NCI-H774 (cell line): ENCODE measurements at places on chromosomes 1 and 21.

GRCh38 chr1:203182387-203182953 is 4.0 kb downstream of the CHI3L1 start:
- no peak for DNase-seq

GRCh38 chr1:12300706-12301105 is 70.9 kb downstream of the VPS13D start:
- DNase-seq: no peak

DNA sequence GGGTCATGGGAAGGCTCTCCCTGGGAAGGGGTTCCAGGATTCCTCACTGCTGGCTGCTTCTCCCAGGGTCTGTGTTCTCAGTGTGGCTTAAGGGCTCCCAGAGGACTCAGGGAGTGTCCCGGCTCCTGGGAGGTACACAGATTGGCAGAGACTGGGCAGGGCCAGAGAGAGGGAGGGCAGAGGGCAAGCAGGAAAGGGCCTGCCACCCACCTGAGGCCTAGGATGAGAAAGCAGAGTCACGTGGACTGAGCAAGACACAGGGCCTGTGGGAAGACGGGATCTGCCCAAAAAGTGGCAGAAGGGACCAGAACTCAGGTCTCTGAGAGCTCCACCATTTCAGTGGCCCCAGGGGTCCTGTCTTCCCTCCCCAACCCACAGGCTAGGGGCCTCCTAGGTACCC is 871 bp downstream of the SLFNL1 start:
- no peak for DNase-seq

- no peak for DNase-seq
Measured at GRCh38 chr1:74767490-74767889, 34.5 kb downstream of the TYW3 start.

DNA sequence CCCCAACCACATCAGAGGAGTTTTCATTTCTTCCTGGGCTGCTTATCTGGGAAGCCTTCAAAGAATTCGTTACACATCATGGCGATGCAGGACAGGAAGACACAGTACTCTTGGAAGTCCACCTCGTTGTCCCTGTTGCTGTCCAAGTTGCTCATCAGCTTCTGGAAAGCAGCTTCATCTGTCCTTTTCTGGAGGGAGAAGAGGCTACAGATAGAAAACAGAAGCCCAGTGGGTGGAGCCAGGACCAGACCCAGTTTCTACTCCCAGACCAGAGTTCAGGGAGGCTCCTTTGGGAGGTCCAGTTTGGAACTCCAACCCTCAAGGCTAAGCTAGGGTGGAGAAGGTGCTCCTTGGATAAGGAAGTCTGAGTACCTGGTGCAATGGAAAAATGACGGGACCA is 1.9 kb downstream of the S100A4 start:
- no peak for DNase-seq

DNA sequence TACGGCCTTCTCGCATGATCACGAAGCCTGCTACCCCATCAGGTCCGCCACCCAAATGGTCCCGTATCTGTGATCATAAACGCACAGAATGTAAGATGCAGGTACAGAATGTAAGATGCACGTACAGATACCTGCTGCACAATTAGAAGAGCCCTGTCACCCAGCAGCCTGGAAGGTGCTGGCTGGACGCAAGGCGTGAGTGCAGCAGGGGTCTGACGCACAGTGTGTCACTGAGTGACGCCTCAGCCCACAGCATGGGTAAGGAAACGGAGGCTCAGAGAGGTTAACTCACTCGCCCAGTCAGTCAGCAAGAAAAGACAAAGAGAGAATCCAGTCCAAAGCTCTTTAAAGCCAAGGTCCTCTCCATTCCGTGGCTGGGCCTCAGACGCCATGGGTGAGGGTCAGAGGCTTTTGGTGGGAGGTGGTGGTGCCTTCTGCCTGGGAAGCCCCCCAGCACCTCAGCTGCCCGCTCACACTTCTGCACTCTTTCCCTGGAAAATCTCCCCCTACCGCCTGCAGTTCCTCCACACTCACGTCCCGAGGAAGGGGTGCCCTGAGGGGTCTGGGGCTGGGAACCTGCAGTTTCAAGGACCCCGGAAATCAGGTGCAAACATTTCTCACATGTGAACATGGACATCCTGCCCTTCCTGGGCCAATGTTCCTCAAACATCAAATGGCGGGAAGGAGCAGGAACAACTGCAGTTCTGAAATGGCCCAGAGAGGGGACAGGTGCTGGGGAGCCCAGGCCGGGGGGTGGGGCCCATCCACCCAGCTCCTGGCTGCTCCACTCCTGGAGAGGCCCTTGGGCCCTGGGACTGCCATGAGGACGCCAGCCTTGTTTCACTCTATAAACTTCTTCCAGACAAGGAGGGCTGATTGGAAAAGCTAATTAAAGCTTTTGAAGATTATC is 59.4 kb downstream of the SLC66A1 start:
- DNase-seq: no peak

GRCh38 chr1:45604239-45604638 is 19.6 kb downstream of the CCDC17 start:
- DNase-seq: no peak

GRCh38 chr1:45843474-45843905 is 40.1 kb downstream of the MAST2 start:
- DNase-seq: no peak

DNA sequence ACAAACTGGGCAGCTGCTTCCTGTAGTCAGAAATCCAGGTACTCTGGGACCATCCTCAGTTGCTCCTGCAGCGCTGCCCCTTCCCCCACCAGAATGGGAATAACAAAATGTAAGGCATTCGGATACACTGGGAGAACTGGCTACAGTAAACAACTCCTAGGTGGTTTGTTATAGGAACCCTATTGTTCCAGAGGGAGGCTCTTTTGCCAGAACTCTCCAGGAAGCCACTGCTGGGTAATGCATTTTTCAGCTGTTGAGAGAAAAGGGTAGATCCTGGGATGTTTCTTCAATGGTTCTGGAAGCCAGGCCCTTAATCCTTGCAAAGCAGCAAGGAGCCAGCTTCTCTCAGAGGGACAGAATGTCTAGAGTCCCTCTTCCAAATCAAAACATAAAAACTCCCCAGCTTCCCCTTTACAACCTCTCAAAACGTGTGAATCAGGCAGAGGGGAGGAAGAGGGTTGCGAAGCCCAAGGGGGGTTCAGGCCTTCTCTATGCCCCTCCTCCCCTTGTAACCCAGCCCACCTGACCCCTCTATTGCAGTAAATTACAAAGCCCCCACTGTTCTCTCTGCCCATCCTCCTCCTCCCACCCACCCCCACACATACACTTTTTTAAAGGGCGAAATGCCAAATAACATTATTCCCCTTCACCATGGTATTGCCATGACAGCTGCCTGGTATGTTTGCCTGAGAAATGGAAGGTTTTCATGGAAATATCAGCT is 29.1 kb downstream of the PLPP3 start:
- no peak for DNase-seq

- no peak for DNase-seq
Measured at GRCh38 chr21:17848228-17848627, 29.1 kb upstream of the C21orf91 start.

DNA sequence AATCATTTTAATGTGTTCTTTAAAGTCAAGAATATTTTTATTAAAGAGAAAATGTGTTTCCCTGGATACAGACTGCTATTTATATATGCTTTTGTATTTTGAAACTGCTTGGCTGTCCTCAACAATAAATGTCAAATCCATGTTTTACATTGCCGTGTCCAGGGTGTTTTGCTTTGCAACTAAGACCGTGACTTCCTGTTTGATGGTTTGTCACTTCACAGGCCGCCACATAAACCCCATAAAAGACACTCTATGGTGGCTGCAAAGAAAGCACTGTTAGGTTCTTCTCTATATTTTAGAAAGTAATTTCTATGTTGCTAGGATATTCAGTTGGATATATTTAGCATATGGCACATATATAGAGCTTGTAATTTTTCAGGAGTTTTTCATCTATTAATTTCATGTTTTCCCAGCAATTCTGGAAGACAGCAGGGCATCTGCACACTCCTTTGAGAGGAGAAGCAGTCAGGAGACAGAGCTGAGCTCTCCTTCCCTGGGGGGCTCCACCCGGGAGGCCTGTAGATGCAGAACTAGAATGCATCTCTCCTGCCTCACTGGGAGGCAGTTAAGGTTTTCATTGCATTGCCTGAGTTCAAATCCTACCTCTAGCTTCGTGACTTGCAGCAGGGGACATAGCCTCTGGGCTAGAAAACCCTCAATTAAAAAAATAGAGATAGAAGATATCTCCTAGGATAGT is 33.1 kb downstream of the PRDM2 start:
- DNase-seq: no peak

DNA sequence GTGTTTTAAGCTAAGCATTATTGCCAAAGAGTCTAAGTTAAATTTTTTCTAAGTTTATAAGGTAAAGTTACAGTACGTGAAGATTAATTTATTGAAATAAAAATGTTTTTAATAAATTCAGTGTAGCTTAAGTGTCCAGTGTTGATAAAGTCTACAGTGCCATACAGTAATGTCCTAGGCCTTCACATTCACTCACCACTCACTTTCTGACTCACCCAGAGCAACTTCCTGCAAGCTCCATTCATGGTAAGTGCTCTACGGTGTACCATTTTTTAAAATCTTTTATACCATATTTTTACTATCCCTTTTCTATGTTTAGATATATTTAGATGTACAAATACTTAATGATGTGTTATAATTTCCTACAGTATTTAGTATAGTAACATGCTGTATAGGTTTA is 173.2 kb downstream of the CACNA1E start:
- no peak for DNase-seq

GRCh38 chr1:151828921-151829320 is 2.7 kb downstream of the RORC start:
- DNase-seq: no peak

DNA sequence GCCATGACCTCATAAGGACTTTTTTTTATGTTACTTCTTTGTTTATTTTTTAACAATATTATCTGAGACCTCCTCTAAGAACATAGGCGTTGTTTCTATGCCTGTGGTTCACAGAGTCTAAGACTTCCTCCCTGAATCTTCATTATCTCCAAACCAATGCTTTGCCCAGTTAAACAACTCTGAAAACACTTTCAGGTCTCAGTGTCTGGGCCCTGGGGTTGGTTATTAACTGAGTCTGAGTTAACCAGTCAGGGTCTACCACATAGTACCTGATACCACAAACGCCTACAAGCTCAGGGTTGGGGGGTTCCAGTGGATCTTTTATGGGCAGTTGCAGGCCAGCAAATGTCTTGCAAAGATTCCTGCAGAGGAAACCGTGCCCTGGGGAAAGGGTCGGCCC is 138.2 kb downstream of the AJAP1 start:
- no peak for DNase-seq
